Esophagus squamous epithelium (tissue), 5 donors: ENCODE measurements at places on chromosomes 13 and 19.

GRCh38 chr13:56907766-56908165, 233.0 kb upstream of the PRR20A start:
- DNase-seq, result no peak

DNA sequence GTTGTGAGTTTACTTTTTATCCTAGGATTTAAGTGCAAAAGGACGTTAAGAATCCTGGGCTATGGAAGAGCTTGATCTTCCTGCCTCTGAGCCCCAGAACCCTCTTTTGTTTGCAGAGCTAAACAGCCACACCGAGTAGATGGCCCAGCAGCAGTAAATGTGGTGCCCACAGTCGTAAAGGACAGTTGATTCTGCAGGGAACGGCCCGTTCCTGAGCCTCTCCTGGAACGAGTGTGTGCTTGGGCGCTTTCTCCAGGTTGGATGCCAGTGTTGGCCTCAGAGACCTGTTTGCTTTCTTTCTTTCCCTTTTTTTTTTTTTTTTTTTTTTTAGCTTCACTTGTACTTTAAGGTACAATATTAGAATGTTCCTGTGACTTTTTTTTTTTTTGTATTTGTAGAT, 41.7 kb downstream of the SPATA13 start:
- no peak for DNase-seq

DNA sequence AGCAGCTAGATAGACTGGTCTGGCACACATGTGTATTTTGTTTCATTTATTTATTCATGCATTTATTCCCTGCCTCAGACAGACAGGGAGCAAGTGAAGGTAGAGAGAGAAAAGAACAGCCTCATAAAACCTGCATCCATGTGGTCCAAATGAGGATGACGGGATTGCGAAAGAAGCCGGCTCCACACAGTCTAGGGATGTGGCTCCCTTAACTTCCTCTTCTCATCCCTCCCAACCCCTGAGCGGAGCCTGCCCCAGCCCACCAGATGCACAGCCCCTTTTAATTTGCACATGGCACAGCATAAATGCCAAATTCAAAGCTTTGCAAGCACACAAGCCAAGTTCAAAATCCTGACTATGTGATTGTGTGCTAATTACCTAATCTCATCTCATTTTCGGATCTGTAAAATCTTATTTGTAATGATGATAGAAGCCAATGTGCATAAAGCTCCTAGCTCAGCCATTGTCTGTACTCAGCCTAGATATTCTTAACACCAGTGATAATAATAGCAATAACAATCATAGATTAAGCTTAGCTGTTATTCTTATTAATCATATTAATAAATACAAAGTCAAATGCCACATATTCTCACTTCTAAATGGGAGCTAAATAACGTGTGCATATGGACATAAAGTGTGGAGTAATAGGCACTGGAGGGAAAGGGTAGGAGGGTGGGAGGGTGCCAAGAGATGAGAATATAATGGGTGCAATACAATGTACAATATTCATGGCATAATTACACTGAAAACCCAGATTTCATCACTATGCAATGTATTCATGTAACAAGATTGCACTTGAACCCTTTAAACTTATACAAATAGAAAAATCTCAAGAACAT, 156.3 kb downstream of the DCT start:
- no peak for DNase-seq

GRCh38 chr19:29504454-29504853, 21.3 kb upstream of the VSTM2B start:
- DNase-seq, result no peak

DNA sequence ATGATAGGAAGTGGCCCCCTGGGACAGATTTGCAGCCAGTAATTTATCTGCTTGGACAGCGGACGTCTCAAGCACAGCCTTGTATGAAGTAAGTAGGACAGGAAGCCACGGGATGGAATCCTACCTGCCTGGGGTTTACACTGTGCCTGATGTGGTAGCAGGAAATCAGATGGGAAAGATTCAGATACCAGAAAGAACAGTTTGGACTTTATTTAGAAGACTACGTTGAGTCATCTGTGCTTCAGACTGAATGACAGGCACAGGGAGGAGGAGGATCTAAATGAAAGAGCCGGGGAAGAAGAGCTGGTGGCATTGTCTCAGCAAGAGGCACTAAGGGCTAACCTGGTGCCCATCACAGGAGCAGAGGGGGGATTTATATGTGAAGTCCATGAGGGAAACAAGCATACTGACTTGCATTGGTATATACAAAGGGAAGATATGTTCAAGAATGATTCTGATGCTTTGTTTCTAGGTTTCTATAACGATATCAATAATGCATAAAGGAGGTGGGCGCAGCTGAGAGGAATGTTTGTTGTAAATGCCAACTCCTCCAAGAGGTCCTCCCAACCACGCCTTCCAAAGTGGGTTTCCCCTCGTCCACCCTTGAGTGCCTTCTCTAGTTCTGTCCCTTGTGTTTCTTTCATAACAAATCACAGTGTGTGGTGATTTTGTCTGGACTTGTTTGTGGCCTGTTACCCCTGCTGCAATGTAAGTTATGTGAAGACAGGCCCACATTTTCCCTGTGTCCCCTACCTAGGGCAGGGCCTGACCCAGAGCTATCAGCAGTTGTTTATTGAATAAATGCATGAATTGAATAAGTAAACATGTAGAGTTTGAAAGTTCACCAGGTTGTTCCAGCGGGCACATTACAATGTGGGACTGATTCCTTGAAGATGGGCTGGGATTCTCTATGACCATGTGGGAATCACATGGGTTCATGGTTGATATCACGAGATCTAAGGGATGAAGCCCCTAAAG, 328.4 kb downstream of the SLC7A1 start:
- no peak for DNase-seq

DNA sequence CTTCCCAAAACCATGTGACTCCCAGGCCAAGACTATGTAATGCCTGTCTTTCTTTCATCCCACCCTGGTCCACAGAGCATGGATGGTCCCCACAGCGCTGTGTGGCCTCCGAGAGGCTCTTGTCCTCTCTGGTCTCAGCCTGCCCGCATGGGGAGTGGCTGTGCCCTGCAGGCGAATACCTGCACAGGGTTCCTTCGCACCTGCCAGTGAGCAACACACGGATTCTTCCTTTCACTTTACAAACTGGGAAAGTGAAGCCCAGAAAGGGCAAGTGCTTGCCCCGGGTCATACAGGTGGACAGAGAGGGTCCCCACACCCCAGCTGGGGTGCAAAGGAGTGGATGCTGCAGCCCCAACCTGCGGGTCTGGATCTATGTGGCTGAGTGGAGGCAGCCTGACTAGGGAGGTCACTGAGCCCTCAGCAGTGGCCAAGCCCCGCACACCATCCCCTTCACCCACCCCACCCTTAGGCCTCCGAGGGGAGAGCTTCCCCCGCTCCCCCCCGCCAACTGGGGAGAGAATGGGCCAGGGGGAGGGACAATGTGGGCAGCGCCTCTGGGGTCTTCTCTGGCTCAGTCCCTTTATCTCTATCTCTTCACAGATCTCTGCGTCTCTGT, 747 bp upstream of the MARK4 start:
- DNase-seq, result no peak

GRCh38 chr19:18231775-18232174, 5.5 kb upstream of the PDE4C start:
- no peak for DNase-seq

DNA sequence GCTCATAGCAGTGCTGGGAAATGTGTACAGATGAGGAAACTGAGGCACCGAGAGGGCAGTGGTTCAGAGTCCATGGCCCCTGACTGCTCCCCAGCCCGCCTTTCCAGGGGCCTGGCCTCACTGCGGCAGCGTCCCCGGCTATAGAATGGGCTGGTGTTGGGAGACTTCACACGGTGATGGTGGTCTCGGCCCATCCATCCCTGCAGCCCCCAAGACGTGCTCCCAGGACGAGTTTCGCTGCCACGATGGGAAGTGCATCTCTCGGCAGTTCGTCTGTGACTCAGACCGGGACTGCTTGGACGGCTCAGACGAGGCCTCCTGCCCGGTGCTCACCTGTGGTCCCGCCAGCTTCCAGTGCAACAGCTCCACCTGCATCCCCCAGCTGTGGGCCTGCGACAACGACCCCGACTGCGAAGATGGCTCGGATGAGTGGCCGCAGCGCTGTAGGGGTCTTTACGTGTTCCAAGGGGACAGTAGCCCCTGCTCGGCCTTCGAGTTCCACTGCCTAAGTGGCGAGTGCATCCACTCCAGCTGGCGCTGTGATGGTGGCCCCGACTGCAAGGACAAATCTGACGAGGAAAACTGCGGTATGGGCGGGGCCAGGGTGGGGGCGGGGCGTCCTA, 15.9 kb downstream of the LDLR start:
- DNase-seq, result no peak
